ENCODE measurements at places on chromosomes 2 and 18.

- DNase-seq, result no peak
Measured at GRCh38 chr2:15472133-15472532, 89.0 kb downstream of the NBAS start.

DNA sequence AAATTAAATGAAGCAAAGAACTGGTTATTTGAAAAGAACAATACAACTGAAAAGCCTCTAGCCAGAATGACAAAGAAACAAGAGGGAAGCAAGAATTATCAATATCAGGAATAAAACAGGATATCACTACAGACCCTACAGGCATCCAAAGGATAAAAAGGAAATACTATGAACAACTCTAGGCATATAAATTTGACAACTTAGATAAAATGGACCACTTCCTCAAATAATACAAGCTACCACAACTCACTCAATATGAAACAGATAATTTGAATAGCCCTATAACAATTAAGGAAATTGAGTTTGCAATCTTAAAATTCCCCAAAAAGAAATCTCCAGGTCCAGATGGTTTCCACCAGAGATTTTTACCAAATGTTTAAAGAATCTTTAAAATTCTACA, 19.8 kb downstream of the RPRD1A start:
- DNase-seq, result no peak

- DNase-seq, result no peak
Measured at GRCh38 chr18:67766930-67767329, 250.4 kb upstream of the DSEL start.

- no peak for DNase-seq
Measured at GRCh38 chr2:128984081-128984480, 665.4 kb upstream of the HS6ST1 start.

GRCh38 chr2:126996378-126996699, 97.6 kb downstream of the TEX51 start:
- DNase-seq, result no peak

DNA sequence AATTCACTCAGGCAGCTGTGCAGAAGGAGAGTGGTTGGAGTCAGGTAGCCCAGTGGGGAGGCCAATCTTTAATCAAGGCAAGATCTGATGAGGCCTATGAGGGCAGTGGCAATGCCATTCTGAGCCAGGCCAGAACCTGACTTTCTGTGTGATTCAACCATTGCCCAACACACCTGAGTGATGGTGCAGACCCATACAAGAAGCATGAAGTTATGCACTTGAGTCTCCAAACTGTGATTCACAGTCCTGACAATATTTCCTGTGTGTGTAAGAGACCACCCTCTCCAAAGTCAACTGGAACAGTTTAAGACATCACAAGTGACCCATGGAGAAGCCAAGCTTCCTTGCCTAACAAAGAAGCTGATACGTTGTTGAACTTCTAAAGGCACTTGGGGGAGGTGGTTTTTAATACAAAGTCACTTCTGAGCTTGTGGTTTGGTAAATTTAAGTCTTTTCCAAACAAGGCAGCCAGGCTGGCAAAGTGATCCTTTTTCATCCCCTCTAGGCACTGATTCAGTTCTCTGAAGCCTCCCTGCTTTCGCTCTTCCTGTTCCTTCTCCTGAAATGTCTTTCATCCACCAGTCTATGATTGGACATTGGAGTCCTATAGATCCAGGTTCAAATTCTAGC, 49.0 kb downstream of the VSNL1 start:
- no peak for DNase-seq

GRCh38 chr2:239944694-239945551, 80.2 kb downstream of the NDUFA10 start:
- peak; percentile 29 for DNase-seq

GRCh38 chr2:16315458-16315835, 350.2 kb downstream of the CYRIA start:
- no peak for DNase-seq

GRCh38 chr2:72001937-72002690, 145.5 kb downstream of the CYP26B1 start:
- no peak for DNase-seq

DNA sequence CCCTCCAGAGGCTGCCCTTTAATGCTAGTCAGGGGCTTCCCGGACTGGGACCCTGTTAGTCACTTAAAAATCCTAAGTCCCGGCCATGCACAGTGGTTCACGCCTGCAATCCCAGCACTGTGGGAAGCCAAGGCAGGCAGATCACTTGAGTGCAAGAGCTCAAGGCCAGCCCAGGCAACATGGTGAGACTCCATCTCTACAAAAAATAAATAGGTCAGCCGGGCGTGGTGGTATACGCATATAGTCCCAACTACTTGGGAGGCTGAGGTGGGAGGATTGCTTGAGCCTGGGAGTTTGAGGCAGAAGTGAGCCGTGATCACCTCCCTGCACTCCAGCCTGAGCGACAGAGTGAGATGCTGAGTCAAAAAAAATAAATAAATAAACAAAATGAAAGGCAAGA, 17.2 kb upstream of the KCNG2 start:
- DNase-seq, result no peak

DNA sequence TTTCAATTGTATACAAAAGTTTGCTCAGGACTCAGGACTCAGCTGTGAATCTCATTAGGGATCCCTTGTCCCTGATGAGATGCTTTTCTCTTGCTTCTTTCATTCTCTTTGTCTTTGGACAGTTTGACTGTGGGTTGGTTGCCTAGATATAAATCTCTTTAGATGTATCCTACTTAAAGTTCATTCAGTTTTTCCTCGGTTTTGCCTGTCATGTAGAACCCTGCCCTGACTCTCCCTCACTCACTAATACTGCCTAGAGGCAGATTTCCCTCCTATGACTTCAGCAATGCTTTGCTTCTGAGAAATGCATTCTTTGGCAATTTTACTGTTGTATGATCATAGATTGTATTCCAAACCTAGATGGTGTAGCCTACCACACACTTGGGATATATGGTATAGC, 421.4 kb upstream of the TCF4 start:
- DNase-seq, result no peak

GRCh38 chr18:9655232-9655767, 40.9 kb upstream of the PPP4R1 start:
- DNase-seq, result no peak

GRCh38 chr18:55415258-55415871, 172.6 kb downstream of the TCF4 start:
- DNase-seq, result peak; percentile 85

- DNase-seq, result no peak
Measured at GRCh38 chr18:27656167-27656778, 471.2 kb upstream of the CHST9 start.

DNA sequence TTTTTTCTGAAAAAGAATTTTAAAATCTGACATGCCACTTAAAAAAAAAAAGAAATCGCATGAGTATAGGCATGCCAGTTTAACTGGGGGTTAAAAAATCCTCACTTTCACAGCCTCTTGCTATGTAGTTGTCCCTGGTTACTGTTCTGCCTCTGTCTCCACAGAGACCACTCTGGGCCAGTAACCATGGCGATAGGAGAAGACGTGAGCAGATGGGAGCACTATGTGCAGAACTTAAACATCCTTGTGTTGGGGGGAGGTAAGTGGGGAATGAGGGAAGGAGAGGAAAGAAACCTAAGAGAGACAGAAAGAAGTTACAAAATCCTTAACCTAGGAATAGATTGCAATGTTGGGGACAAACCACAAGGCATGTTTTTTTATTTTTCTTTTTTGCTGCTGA, 75.9 kb upstream of the CYRIA start:
- DNase-seq, result no peak

DNA sequence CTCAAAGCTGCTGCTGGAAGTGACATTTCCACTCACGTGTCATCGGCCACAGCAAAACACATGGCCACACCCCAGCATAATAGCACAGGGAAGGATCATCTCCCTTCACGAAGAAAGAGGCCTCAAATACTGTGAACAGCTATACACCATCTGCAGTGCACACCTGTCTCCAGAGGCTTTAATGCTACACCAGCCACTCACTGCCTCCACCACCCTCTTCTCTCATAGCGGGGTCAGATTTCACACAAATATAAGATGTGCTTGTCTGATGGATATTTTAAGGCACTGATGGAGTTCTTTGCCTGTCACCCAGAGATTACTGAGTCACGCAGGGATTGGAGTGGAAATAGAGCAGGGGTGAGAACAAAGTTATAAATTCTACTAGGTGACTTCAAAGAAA, 374.0 kb downstream of the ZNF516 start:
- DNase-seq, result no peak

DNA sequence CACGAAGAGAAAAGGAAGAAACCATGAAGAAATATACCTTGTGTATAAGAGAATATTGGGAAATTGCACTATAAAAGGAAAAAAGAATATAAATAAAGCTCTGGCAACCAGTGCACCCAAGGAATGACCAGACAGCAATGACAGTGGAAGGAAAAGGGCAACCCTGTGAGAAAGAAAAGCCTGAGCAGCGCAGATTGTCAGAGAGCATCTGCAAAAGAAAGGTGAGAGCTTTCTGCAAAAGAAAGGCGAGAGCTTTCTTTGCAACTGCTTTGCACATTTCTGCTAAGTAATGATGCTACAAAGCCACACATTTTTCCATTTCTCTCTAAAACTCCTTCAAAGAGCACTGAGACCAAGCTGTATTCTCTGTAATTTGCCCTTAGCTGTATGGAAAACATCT, 83.6 kb downstream of the CTNNA2 start:
- no peak for DNase-seq

DNA sequence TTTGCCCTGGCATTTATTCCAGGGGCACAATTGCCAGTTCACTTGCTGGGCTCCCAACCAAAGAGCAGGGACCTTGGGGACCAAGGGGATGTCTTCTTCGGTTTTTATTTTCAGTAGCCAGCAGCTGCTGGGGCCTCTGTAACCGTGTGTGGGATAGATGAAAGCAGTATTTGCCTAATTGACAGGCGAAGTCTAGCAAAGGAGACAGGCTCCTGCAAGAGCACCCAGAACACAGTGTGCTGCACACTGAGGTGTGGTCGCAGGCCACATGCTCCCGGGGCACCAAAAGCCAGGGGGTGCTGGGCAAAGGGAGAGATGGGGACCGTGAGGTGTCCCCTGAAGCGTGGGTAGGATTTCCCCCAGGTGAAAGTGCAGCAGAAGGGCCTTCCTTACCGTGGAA, 5.3 kb downstream of the SAG start:
- no peak for DNase-seq

DNA sequence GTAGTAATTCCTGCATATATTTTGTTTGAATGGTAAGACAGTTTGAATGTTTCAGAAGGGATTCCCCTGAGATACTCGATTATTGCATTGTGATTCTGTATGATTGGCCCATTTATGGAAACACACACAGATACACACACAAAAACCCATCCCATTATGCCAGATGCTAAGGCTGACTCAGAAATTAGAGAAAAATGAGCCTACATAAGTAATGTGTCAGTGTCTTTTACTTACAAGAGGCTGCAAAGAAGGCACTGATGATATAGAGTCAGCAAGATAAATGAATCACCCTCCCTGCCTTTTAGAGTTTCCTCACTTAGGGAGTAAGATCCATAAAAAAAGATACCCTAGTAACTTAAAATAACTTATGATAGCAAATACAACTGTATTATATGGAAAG, 1481.1 kb upstream of the ACVR2A start:
- no peak for DNase-seq

- DNase-seq, result no peak
Measured at GRCh38 chr2:28434600-28434989, 41.9 kb downstream of the FOSL2 start.

- peak; percentile 7 for DNase-seq
Measured at GRCh38 chr2:7835693-7836680, 845.9 kb upstream of the ID2 start.

DNA sequence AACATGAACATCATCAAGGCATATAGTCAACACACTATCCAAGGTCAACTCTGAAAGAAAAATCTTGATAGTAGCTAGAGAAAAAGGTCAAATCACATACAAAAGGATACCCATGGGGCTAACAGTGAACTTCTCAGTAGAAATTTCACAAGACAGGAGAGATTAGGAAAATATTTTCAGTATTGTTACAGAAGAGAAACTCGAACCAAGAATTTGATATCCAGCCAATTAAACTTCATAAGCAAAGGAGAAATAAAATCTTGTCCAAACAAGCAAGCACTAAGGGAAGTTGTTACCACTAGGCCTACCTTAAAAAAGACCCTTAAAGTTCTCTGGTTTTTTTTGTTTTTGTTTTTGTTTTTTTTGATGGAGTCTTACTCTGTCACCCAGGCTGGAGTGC, 242.5 kb downstream of the EXOC6B start:
- DNase-seq, result no peak

- DNase-seq, result no peak
Measured at GRCh38 chr18:3594760-3595368, 144.9 kb downstream of the TGIF1 start.

DNA sequence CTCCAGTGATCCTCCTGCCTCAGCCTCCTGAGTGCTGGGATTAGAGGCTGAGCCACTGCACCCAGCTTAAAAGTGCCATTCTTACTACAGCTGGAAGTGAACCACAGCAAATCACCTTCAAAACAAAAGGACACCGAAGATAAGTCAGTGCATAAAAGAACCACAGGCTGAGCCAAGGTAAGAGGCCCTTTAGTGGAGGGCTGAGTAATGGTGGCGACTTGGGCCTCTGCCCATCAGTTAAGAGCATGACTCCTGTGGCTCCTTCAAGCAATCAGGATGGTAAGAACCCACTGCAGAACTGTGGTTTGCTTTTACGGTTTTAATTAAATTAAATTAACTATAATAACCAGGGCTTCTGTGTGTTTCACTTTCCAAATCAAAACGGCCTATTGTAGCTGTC, 75.1 kb downstream of the CTAGE1 start:
- no peak for DNase-seq

- DNase-seq, result no peak
Measured at GRCh38 chr2:17835516-17835915, 19.3 kb downstream of the MSGN1 start.

DNA sequence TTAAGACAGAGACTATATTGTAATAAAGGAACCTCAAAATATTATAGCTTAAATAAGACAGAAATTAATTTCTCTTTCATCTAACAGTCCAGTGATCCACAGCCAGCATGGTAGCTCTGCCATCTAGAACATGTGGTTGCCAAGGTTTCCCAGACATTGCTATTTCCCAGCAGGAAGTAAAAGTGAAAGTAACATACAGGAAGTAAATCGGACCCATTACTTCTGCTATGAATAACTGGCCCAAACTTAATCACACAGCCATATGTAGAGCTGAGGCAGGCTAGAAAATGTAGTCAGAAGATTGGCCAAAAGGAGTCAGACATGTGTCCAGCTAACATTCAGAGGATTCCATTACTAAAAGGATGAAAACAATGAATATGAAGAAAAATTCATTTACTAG, 71.0 kb downstream of the NOL4 start:
- DNase-seq, result no peak

DNA sequence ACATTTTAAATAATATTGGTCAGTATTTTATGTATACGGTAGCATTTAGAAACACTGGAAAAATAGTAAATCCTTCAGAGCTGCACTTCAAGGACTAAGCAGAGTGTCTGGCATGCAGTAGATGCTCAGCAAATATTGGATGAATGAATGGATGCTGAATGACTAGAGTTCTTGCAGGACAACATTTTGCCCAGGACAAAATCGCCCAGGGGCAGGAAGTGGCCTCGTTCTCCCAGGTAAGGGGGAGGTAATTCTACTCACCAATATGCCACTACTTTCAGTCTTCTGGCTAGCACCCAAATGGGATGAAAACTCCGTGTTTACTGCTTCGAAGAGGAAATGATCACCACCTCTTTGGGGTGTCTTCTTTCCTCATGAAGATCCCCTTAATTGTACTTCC, 4.0 kb upstream of the DGUOK start:
- no peak for DNase-seq
